COLO829 (cell line): ENCODE measurements at places on chromosomes 3 and 15.

DNA sequence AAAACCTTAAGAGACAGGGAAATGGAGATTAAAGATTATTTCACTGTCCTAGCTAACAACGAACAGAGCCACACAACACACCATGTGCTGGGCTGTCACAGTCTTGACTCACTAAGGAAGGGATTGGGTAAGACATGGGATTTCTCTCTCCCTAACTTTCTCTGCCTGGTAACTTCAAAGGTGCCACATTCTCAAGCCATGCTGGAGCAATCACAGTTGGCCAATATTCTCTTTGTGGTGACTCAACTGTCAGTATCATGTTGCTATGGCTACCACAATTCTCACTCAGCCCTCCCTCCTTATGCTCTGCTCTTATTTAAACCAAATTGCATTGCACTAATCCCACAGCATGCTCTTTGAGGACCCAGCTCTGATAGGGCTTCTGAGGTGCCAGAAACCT is 74.0 kb downstream of the OXNAD1 start:
- peak; percentile 2 for DNase-seq

DNA sequence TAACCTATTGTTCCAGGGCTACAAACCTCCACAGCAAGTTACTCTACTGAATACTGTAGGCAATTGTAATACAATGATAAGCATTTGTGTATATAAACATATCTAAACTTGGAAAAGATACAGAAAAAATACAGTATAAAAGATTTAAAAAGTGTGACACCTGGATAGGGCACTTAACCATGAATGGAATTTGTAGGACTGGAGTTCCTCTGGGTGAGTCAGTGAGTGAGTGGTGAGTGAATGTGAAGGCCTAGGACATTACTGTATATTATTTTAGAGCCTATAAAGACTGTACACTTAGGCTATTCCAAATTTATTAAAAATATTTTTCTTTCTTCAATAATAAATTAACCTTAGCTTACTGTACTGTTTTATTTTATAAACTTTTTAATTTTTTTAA is 38.4 kb upstream of the SLC25A36 start:
- DNase-seq = no peak

- DNase-seq = peak; percentile 38
These were observed 186.0 kb upstream of the KBTBD8 start for GRCh38 chr3:66812136-66812535.

DNA sequence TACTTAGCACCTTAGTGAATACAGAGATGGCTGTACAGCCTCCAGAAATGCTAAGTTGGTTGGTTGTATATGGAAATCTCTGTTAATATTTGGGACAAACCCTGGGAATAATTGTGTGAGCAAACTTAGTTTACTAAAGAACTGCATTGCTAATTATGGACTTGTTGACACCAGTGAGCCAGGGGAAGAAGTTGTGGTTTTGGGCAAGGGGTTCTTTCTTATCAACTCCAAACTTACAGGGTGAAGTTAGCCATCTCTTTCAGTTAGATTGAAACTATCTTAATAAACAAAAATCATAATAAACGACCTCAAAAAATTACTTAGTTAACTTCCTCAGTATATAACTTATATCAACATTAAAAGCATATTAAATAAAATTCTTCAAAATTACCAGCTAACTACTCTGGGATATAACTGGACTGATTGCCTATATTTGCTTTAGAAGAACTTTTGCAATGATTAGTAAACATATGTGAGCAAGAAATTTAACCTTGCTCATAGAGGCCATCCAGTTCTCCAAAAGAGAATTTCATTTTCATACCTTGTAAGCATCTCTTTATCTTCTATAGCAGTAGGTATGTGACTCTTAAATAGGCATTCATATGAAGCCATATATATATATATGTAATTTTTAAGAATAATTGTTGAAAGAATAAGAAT is 24.7 kb downstream of the MBNL1 start:
- DNase-seq = no peak

DNA sequence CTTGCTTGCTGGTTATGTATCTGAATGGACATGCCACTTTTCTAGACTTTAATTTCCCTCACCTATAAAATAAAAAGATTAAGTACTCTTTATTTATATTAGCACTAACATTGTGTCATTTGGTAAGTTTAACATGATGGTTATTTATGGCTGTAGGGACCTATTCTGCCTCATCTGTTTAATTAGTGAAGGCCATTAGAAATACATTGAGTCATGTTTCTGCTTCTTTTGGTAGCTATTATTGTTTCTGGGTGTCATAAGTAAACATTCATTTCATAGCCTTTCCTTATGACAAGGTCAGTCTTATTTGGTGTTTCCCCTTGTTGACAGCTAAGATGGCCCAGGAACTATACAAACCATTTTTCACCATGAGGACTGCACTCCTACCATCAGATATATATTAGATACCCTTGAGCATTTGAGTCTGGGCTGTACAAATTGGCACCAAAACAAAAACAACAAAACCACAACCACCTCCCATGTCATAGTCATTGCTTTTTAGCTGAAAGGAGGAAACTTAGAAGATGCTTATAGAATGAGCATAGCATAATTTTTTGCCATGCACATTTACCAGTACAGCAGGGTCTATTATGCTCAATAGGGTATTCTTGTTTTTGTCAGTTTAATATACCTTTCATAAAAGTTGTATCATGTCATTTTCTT is 39.3 kb downstream of the SRP14 start:
- no peak for DNase-seq

DNA sequence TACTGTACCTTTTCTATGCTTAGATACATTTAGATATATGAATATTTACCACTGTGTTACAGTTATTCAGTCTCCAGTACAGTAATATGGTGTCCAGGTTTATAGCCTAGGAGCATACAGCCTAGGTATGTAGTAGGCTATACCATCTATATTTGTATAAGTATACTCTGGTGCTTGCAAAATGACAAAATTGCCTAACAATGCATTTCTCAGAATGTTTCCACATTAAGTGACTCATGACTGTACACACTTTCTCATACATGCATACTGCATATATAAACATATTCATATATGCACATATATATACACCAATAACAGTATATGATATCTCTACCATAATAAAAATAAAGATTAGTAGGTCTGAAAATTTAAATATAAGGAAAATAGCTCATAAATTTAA is 169.3 kb downstream of the DPH6 start:
- no peak for DNase-seq

GRCh38 chr15:34793901-34794300 is 1.4 kb downstream of the ACTC1 start:
- DNase-seq = no peak

- no peak for DNase-seq
These were observed 50.0 kb downstream of the RASGRP1 start for GRCh38 chr15:38514601-38515000.

DNA sequence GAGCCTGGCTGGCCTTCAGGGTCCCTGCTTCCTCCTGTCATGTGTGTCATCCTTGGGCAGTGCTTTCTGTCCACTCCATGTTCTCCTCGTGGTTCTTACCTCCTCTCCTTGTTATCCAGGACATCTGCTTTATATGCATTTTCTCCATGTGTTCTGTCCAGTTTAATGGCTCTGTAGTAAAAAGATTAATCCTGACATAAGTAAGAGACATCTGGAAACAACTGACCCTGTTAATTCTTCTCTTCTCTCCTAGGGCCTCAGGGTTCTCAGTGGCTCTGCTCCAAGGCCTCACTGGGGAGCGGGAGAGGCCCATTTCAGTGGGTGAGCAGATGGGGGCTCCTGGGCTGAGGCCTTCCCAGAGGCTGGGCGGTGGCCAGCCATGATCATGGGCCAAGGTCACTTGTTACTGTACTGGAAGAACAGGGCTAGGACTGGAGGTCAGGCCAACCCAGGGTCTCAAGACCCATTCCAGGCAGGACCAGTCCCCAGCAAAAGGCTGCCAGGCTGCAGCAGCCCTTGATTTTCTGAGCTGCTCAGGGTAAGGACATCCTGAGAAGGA is 20.2 kb upstream of the CDCP1 start:
- no peak for DNase-seq

DNA sequence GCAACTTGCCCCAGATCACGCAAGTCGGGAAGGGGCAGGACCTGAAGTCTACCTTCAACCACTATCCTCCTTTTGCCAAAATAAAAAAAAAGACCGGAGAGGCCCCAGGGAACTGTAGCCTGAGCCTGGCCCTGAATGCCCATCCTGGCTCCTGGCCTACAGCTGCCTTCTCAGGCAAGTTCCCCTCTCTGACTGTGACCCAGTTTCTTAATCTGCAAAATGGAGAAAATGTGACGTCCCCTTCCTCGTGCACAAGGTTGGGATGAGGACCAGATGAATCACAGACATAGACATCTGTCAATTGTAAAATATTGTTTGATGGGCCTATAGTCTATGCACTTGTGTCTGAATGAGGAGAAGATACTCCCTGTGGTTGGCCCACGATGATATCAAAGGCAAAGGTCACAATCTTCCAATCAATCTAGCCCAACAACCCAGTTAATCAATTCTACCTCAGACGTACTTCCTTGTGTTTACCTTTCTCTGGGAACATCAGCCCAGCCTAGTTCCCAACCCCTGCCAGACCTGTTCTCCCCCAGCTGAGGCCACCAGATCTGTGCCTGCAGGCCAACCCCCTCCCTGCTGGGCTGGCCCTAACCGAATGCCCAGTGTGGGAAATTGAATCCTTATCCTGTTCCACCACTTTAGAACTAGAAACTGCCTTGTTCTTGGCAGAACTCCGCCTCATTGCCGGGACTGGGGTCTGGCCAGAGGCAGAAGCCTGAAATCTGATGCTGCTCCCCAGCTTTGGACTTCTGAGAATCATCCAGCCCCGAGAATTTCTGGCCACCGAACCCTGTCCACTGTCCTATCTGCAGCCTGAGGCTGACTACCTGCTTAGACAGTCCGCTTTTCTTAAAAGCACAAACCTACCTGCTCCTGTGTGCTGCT is 101.8 kb upstream of the LIPC start:
- no peak for DNase-seq

DNA sequence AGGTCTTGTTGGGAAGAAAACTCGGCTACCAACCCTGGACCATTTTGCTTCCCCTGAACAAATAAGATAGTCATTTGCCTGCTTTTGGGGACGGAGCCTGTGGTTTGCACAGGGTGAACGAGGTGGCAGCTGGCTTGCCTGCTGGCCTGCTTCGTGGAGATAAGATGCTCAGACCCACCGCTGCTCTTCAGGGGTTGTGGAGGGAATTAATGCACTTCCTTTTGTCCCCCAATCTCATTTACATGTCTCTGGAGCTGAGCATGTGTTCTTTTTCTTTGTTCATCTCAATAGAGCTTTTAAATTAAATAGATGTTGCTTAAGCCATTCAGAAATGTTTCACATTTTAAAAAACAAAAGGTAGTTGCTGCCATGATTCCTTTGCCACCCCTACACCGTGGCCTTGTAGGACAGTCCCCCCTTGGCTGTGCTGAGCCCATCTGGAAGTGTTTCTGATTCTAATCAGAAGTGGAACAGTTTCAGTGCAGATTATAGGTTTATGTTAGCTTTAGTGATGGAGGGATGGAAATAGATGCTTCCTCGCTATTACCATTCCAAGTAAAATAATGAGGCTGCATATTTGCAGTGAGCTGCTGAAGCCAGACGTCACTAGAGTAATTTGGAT is 25.6 kb downstream of the APBA2 start:
- no peak for DNase-seq
